ENCODE measurements at places on chromosomes 7 and 10. TPM values are rescaled to one million over a fixed set of nuclear protein-coding genes. Genes with fewer than 3 reads are reported as not detected.
A peak's percentile ranks its signal among the peaks of the same experiment; 100 is the strongest.

Gene LHFPL3
- total RNA-seq: not detected

Gene TRPV5
- total RNA-seq: not detected

Gene TMEM178B
- total RNA-seq: 3.5 TPM

Gene TAC1
- 5.2 TPM for total RNA-seq

Gene FUOM
- total RNA-seq: 13.0 TPM

DNA sequence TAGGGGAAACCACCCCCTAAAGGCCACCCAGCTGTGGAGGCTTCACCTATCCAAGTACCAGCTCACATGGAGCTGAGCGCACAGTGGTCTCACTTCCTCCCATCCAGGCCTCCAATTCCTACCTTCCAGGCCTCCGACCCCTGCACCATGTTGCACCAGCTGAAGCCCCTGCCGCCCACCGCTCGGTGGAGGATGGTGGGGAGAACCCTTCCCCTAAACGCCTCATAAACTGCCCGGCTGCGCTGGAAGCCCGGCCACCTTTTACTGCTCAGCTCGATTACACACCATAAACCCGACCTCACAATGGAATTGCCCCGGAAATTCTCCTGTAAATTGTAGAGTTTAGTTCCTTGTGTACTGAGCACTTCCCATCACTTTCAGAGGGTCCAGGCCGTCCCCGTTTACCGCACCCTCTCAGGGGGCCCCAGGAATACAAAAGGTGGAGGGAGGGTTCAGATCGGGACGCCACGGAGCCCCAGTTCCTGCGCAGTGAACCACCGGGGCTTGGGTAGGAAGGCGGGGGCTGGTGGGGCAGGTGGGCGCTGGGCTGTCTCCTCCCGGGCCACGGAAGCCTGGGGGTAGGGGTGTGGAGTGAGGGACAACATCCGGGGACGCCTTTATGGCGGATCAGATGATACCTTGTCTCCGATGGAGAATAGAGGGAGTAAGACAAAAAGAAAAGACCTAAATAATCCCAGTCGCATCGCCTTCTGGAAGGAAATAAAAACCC, 1.4 kb upstream of the HOXA7 start:
- DNase-seq: no peak

DNA sequence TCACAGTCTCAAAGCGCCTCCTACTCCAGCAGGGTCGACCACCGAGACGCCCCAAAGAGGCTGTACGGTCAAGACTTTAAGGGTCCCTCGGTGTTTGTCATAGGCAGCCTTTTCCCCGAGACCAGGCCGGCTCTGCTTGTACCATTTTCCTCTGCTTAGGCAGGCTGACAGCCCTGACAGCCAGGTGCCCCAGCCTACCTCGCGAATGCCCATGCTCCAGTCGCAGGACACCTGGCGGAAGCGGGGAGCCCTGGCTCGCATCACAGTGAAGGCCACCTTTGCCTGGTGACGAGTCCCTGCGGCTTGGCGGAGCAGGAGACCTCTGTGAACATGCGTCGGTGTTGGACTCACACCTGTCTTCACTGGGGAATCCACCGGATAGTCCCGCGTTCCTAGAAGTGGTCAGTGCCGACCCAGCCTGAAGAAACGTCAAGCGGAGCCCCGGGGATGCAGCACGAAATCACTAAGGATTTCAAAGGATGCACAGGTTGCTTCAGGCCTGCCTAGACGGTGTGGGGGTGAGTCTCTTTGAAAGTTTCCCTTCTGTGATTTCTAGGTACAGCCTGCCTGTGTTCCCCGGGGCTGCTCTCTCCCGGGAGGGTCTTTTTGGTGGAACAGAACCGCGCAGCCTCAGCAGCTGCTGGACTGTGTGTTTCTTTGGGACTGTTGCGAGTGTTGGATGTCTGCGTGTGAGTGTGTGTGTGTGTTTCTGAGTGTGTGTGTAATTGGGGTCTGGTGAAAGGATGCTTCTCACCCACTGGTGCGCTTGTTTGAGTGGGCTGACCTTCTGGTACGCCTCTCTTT, 30.5 kb upstream of the ZNF273 start:
- peak; percentile 8 for DNase-seq

- no peak for DNase-seq
Observed at GRCh38 chr10:126663328-126663727, 7.2 kb downstream of the C10orf90 start.

GRCh38 chr7:43880596-43880995, 11.3 kb upstream of the MRPS24 start:
- DNase-seq: no peak

GRCh38 chr10:18100669-18101068, 39.6 kb upstream of the CACNB2 start:
- DNase-seq: no peak

GRCh38 chr7:152341039-152341913, 94.5 kb downstream of the KMT2C start:
- DNase-seq: peak; percentile 17

DNA sequence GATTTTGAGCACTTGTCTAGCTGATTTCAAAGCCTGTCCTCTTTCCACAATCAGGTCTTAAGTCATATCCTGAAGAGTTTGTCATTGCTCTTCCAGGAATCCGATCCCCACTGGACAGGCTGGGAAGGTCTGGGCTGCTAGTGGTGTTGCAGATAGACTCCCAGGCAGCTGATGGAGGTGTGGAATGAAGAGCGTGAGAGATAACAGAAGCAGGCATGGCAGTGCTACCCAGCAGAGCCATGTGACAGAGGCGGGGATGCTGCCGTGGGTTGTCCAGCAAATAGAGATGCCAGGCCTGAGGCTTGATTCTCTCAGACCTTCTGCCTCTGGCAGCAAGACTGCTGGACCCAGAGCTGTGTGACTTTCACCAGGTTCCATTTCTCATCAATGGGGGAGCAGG, 116.5 kb upstream of the EEPD1 start:
- DNase-seq: peak; percentile 37

DNA sequence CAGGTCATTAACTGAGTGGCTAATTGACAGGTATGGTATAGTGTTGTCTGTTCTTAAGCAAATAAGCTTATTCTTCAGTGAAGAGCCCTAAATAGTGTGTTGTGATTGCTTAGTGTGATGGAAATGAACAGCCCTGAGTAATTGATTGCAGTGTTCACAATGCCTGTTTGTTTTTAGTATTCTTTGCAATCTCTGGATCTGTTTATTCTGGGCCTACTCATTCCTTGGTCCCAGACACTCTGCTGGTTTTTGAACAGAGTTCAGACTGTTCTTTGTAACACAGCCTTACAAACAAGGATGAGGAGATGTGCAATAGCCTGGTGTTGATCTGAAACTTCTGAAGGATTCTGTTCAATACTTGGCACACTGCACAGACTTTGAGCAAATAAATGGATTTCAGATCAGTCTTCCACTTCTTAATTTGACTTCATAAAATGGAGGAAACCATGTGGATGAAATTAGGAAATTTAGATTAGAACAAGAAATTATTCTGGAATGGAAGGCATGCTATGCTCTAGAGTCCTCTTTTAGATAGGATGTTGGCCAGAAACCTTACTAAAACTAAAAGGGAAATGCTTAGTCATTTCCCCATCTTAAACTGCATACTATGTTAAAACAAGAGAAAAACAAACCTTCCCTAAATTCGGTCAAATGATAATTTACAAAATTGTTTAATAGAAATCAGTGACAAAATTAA, 444.2 kb upstream of the SEMA3D start:
- no peak for DNase-seq

DNA sequence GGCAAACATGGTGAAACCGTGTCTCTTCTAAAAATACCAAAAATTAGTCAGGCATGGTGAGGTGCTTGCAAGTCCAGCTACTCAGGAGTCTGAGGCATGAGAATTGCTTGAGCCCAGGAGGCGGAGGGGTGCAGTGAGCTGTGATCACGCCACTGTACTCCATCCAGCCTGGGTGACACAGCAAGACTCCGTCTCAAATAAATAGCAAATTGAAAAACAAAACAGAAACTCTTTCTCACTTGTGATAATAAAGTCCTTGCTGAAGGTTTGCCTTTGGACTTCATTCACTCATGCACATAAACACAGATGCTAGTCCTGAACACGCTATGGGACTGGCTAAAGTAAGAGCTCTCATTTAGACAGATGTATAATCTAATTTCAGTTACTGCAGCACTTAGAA, 37.6 kb downstream of the ANK3 start:
- no peak for DNase-seq

DNA sequence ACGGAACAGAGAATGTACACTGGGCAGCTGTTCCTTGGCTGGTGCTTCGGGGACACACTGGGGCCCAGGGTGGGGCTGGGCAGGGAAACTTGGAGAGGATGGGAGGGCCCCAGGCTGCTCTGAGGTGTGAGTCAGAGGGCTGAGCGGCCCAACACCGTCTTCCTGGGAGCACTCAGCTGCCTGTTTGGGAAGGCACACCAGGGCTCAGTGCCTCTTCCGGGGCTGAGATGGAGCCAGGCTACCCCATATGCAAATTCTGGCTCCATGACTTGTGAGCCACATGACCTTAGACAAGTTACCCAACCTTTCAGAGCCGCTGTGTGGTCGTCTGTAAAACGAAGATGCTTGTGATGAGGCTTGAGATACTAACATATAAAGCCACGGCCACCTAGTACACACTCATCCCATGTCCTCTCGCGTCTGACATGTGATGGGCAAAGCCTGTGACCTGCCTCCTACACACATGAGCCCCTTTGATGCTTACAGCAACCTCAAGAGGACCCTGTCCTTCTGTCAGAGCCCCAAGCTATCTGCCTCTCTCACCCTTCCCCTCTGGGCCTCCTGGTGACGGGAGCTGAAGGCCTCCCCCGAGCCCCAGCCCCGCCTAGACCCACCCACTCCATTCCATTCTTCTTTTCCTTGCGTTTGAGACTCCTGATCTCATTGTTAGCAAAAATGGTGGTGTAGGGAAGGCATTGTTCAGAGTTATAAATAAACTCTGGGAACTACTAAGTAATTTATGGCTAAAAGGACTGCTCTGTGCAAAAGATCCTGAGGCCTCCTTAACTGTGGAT, 26.1 kb downstream of the KLRG2 start:
- no peak for DNase-seq

- DNase-seq: no peak
Observed at GRCh38 chr7:20864221-20864620, 77.5 kb upstream of the SP8 start.

GRCh38 chr10:76404531-76404930, 973.1 kb downstream of the LRMDA start:
- DNase-seq: no peak

Data from mucosa of gallbladder (tissue), 1 donor.